ENCODE measurements at places on chromosomes 11 and 22.

DNA sequence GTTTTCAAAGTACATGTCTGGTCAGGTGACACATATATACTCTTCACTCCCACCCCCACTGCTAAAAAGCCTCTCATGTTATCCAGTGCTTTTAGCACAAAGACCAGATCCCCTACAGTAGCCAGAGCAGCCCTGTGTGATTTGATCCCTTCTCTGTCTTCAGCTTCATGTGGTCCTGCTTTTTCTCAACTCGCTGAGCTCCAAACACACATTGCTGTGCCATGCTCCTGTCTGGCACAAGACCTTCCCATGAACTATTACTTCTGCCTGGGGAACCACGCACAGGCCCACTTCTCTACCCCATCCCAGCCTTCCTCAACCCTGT, 127.1 kb downstream of the RASSF10 start:
- DNase-seq = no peak

- DNase-seq = no peak
Observed at GRCh38 chr11:70573701-70574151, 175.4 kb downstream of the CTTN start.

DNA sequence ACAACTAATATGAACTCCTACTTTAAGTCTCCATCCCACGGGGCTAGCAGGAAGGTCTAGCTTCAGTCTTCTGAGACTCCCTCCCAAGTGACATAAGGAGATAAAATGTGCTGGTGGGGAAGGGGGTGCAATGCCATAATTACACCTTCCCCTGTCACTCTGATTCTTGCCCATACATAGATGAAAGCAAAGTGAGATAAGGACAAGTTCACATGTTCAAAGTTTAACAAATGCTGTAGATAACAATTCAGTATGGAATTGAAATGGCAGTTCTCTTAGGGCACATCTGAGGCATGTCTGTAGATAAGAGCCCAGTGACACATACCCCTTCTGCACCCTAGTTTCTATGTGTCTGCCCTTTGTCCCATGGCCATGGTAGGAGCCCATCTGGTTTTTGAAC, 38.2 kb upstream of the PANX1 start:
- DNase-seq = no peak

GRCh38 chr22:42178910-42179519, 48.4 kb upstream of the CYP2D6 start:
- no peak for DNase-seq

DNA sequence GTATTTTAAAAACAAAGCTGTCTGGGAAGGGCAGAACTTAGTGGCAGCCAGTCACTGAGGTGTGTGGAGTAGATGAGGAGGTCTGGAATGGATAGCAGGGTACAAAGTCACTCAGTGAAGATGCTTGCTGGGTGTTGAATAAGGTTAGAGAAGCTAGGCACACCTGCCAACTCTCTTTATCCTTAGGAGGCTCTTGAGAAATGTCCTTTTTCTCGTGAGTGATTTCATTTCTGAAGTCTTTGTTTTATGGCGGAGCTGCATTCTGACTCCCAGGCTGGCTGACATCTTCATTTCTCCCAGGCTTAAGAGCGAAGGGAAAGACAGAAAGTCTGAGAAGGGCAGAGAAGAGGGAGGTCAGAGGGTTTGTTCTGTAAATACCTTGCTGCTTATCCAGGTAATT, 31.0 kb downstream of the CECR2 start:
- DNase-seq = no peak

GRCh38 chr11:27653990-27654758, 46.1 kb downstream of the BDNF start:
- DNase-seq = no peak
